Endothelial cell (in vitro differentiated cells): ENCODE measurements at places on chromosomes 4 and X. TPM values are rescaled to one million over a fixed set of nuclear protein-coding genes. Genes with fewer than 3 reads are reported as not detected.

Gene FSTL5
- total RNA-seq: 0.08 TPM

Gene MXRA5
- total RNA-seq: 4.3 TPM

Gene ADH7
- not detected for total RNA-seq

Gene KCNE5
- total RNA-seq: 9.4 TPM

Gene BRS3
- not detected for total RNA-seq

Gene VSIG1
- total RNA-seq: 0.56 TPM

Gene CTAG1B
- not detected for total RNA-seq

Gene CFAP299
- not detected for total RNA-seq

Gene MAGEA11
- total RNA-seq: not detected

Gene MTMR8
- total RNA-seq: 3.4 TPM

Gene RASSF6
- total RNA-seq: not detected

Gene WAS
- 2.7 TPM for total RNA-seq

Gene GK
- total RNA-seq: 2.4 TPM

Gene HSFX3
- not detected for total RNA-seq

Gene GPR78
- not detected for total RNA-seq

Gene GNRHR
- not detected for total RNA-seq

Gene SPATA18
- 17.3 TPM for total RNA-seq

Gene MAGEB1
- not detected for total RNA-seq

Gene SLC9B1
- total RNA-seq: 1.6 TPM

Gene XK
- 0.31 TPM for total RNA-seq

Gene FGFBP1
- total RNA-seq: not detected

Gene NPY2R
- 3.6 TPM for total RNA-seq

Gene TCEANC
- 3.8 TPM for total RNA-seq

Gene MUC7
- total RNA-seq: not detected

Gene DCAF12L2
- 1.0 TPM for total RNA-seq

Gene TMEM47
- total RNA-seq: 1.6 TPM

Gene PLAC8
- not detected for total RNA-seq

Gene TRAM1L1
- 1.8 TPM for total RNA-seq

Gene KIAA1210
- total RNA-seq: not detected

Gene ATP8A1
- 44.0 TPM for total RNA-seq
